ENCODE measurements at places on chromosomes 2 and 18.
A peak's percentile ranks its signal among the peaks of the same experiment; 100 is the strongest.

DNA sequence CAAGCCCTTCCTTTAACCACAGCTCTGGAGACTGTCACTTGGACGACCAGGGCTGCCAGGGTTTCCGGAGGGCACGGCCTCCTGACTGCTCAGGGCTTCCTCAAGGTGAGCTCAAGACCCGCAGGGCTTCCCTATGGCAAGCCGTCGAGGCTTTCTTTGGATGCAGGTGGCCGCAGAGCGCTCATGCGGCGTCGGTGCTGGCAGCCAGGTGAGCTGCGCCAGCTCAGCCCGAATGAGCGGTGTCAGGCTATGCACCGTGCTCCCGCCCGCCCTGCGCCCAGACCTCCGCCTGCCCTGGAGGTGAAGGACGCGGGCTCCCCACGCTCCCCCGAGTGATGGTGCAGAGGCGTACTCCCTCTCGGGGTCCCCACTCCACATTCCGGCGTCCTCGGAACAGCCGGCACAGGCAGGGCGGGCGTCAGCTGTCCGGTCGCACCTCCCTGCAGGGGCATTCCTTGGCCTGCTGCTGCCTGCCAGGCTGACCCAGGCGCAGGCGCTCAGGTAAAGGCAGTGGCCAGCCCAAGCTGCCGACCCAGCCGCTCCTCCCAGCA, 20.8 kb upstream of the TUBB6 start:
- no peak for DNase-seq

GRCh38 chr2:144372410-144373080, 147.4 kb downstream of the ZEB2 start:
- peak; percentile 63 for DNase-seq

DNA sequence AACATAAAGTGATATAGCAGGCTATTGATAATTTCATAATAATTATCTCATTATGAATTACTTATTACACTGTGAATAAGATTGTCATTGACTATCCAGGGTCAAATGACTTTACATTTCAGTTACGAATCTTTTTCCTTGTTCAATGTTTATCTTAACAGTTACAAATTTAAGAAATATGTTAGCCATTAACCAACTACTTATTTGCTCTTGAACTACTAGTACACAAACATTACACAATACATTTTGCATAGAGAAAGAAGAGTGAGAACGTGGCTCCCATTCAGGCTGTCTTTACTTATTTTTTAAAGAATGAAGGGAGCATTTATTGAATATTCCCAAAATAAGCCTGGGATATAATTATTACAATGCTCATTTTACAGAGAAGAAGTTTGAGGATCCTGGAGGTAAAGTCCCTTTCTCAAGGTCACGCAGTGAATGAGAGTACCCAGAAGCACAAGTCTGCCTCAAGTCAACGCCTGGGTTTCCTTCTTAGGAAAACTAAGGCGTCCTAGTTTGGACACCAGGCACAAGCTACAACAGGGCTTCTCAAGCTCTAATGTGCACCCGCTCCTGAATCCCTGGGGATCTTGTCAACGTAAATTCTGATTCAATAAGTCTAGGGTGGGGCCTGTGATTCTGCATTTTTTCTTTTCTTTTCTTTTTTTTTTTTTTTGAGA, 164.2 kb downstream of the FIGN start:
- no peak for DNase-seq

DNA sequence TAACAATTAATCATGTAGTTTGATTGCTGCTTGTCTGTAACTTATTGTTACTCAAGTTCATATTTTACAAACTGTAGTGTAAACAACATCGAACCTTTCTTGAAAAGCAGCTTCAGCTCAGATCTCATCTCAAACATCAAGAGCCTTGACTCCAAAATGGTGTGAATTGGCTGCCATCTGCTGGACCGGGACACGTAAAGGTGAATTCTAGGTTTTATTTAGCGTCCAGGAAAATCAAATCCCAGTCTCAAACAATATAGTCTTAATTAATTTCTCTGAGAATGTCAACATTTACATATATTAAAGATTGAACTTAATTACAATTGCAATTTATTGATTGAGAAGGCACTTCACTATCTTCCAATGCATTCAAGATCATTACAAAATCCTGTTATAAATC, 453.0 kb downstream of the GALR1 start:
- DNase-seq, result no peak

DNA sequence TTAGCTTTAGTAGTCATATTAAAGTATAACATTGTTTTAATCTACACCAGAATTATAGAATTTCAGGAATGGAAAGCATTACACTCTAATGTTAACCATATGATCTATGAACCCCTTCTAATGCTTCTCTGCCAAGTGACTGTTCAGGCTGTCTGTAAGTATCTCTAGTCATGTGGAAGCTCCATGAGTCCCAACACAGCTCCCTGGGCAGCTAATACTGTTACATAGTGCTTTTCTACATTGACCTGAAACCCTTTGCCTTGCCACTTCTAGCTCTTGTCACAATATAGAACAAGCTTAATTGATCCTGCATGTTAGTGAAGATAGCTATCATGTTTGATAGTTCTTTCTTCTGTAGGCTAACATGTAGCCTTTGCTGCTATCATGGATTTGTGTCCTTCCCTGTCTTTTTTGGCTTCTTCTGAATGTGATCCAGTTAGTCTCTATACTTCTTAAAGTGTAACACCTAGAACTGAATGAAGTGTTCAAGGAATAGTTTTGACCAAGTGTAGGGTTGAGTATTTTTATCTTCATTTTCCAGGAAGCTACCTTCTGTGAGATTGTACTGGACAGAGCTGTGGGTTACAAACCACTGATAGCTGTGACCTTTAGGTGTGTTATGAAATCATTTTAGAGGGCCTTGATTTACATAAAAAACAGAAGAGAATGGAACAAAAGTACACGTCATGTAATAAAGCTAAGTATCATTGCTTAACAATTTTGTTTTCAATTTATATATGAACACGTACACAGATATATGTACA, 23.7 kb downstream of the BABAM2 start:
- DNase-seq, result no peak

DNA sequence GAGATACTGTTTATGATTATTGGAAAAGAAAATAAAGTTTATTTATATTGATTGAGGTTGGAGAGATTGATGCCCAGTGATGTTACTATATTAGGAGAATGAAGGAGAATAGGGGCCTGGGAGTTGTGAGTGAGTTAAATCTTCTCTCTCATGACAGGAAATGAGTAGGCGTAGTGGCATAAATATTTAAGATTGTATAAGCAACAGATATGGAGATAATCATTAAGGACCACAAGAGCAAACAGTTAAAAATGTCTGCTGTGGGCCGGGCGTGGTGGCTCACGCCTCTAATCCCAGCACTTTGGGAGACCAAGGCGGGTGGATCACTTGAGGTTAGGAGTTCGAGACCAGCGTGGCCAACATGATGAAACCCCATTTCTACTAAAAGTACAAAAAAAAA, 62.7 kb downstream of the PTRHD1 start:
- no peak for DNase-seq

DNA sequence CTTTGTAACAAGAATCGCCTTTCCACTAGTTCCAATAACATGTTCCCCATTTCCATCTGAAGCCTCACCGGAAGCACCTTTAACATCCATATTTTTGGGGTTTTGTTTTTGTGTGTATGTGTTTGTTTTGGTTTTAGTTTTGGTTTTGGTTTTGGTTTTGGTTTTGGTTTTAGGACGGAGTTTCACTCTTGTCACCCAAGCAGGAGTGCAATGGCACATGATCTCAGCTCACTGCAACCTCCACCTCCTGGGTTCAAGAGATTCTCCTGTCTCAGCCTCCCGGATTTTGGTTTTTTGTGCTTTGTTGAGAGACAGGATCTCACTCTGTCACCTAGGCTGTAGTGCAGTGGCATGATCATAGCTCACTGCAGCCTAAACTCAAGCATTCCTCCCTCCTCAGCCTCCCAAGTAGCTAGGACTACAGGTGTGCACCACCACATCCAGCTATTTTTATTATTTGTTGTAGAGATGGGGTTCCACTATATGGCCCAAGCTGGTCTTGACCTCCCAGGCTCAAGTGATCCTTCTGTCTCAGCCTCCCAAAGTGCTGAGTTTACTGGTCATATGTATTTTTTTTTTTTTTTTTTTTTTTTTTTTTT, 36.3 kb downstream of the TGOLN2 start:
- DNase-seq, result peak; percentile 77

GRCh38 chr2:45962177-45962921, 310.9 kb downstream of the PRKCE start:
- DNase-seq, result no peak

DNA sequence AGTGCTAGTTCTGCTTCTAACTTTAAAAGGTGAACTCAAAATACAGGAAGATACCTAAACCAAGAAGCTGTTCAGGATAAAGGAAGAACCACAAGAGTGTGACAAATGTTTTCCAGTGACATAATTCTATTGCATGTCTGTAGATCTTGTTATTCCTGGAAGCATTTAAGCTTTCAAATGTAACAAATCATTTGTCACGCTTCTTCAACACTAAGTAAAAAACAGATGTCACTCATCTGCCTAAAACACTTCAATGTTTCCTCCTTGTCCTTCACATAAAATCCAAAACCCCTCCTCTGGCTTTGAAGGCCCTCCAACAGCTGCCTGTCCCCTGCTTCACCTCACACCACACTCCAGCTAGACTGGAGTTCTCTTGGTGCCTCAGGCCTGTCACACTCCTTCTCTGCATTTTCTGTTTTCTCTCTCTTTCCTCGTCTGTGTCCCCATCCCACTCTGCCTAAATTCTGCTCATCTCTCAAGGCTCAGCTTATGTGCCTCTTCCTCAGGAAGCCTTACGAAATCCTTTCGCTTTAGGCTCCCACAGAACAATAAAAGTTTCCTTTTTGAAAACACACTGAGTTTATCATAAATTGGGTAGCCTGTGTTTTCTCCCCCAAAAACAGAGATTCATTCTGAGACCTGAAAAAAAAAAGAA, 6.4 kb upstream of the CLEC4F start:
- no peak for DNase-seq

Measured in suppressor macrophage treated with lipopolysaccharide for 1 hour (primary cell).